ENCODE measurements at places on chromosomes 2 and 18.

DNA sequence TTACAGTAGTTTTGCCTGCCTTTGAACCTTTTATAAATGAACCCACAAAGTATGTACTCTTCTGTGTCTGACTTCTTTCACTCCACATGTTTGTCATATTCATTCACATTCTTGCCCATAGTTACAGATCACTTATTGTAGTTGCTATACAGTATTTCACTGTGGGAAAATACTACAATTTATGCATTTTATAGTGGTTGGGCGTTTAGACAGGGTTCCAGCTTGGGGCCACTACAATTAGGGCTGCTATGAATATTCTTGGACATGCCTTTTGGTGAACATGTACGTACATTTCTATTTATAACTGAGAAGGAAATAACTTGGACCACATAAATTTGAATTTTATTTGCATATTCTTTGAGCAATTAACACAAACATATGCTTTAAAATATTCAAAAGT lies 15.4 kb upstream of the PMAIP1 start:
- DNase-seq, result no peak

- DNase-seq, result no peak
These were observed 76.5 kb downstream of the BABAM2 start for GRCh38 chr2:27967076-27967475.

GRCh38 chr2:59449274-59449673 lies 1104.2 kb downstream of the BCL11A start:
- no peak for DNase-seq

- no peak for DNase-seq
These were observed 61.3 kb upstream of the MAL start for GRCh38 chr2:94964193-94964592.

GRCh38 chr2:222268311-222268990 lies 30.3 kb downstream of the PAX3 start:
- DNase-seq, result no peak

- no peak for DNase-seq
These were observed 74.9 kb downstream of the THADA start for GRCh38 chr2:43520919-43521318.

GRCh38 chr2:150570712-150571111 lies 83.2 kb upstream of the RND3 start:
- no peak for DNase-seq

GRCh38 chr18:61308795-61309393 lies 24.3 kb upstream of the CDH20 start:
- DNase-seq, result no peak

GRCh38 chr2:111982822-111983221 lies 72.2 kb upstream of the TMEM87B start:
- no peak for DNase-seq

DNA sequence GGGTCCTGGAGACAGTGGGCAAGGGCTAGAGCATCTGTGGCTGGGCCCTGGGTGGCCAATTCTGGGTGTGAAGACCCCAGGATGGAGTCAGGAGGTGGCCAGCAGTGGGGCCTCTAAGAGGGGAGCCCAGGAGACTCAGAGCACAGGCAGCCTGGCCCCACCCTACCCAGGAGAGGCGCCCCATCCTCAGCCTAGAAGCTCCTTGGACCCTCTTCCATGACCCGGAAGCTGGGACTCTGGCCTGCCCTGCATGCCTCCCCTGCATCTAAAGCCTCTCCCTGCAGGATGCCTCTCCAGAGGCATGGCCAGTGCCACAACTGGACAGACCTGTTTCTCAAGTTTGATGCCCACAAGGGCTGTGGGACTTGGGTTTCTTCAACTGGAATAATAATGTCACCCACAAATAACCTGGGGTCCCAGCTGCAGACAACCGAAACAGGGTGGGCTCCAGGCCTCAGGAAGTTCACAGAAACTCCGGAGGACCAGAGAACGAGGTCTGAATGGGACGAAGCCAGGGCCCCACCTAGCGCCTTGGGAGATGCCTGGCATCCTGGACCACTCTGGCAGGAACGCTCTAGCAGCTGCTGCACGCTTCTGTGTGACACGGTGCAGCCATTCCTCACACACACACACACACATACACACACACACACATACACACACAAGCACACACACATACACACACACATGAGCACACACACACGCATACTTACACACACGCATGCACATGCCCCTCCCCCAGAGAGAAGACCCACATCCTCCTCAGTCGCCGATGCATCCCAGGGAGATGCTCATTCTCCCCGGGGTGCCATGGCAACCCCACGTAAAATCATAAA lies 16.4 kb downstream of the KCNIP3 start:
- no peak for DNase-seq
